SK-N-DZ (cell line): ENCODE measurements at places on chromosomes 3 and 15.

- DNase-seq = no peak
Measured at GRCh38 chr3:9087831-9088413, 124.7 kb upstream of the RAD18 start.

- no peak for DNase-seq
Measured at GRCh38 chr15:31313223-31313622, 13.4 kb upstream of the KLF13 start.

- DNase-seq = no peak
Measured at GRCh38 chr3:11576453-11576852, 67.3 kb downstream of the VGLL4 start.

- no peak for DNase-seq
Measured at GRCh38 chr3:105359098-105359762, 7.5 kb upstream of the ALCAM start.

GRCh38 chr3:187358068-187358467 lies 10.1 kb upstream of the RTP4 start:
- DNase-seq = no peak

DNA sequence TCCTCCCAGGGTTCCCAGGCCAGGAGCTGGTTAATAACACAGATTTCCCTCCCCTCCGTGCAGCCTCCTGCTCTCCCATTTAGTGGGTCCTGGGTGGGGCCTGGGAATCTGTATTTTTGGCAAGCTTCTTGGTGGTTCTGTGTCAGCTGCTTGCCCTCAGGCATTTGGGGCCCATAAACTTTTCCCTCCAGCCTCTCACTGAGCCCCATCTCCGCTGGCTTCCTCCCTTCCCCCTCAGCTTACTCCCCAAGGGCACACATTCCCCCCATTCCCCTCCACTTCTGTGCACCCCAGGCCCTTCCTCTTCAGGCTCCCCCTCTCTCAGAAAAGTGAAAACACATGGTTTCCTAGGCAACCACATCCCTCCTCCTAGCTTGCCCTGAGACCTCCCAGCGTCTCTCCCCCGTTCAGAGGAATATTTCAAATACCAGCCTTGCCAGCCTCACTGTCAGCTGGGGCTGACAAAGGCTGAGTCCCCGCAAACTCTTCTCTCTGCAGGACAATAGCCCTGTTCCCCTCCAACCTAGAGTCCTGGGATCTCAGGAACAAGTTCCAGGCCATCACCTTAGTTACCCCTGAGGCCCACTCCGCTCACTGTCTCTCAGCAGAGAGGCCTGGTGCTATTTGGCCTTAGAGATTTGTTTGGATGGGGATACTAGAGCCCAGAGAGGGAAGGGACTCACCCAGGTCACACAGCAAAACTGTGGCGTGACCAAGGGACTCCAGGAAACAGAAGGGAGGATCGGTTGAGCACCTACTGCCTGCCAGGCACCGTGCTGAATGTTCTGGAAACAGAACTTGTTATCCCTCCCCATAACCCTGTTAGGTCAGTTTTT lies 44.6 kb upstream of the SMAD6 start:
- DNase-seq = no peak
